ENCODE measurements at places on chromosomes 13 and 19. TPM values are rescaled to one million over a fixed set of nuclear protein-coding genes. Genes with fewer than 3 reads are reported as not detected.

The NLRP5 gene
- not detected for total RNA-seq

The SPC24 gene
- 44.8 TPM for total RNA-seq

- no peak for DNase-seq
Observed at GRCh38 chr13:82739881-82740280, 1142.4 kb downstream of the SLITRK1 start.

DNA sequence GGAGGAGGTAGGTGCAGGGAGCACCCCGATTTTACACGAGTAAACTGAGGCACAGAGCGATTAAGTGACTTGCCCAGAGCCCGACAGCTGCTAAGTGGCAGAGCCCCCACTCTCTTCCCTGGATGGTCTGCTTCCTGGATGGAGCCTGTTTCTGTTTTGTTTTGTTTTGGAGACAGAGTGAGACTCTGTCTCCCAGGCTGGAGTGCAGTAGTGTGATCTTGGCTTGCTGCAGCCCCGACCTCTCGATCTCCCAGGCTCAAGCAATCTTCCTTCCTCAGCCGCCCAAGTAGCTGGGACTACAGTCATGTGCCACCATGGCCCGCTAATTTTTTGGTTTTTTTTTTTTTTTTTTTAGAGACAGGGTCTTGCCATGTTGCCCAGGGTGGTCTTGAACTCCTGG lies 17.3 kb downstream of the BICRA start:
- no peak for DNase-seq

Data from Caco-2 (cell line).